ENCODE measurements at places on chromosomes 2 and 18.

GRCh38 chr18:78099979-78100588 lies 850.4 kb downstream of the GALR1 start:
- DNase-seq = no peak

GRCh38 chr2:63875559-63876245 lies 34.0 kb downstream of the UGP2 start:
- DNase-seq = no peak

DNA sequence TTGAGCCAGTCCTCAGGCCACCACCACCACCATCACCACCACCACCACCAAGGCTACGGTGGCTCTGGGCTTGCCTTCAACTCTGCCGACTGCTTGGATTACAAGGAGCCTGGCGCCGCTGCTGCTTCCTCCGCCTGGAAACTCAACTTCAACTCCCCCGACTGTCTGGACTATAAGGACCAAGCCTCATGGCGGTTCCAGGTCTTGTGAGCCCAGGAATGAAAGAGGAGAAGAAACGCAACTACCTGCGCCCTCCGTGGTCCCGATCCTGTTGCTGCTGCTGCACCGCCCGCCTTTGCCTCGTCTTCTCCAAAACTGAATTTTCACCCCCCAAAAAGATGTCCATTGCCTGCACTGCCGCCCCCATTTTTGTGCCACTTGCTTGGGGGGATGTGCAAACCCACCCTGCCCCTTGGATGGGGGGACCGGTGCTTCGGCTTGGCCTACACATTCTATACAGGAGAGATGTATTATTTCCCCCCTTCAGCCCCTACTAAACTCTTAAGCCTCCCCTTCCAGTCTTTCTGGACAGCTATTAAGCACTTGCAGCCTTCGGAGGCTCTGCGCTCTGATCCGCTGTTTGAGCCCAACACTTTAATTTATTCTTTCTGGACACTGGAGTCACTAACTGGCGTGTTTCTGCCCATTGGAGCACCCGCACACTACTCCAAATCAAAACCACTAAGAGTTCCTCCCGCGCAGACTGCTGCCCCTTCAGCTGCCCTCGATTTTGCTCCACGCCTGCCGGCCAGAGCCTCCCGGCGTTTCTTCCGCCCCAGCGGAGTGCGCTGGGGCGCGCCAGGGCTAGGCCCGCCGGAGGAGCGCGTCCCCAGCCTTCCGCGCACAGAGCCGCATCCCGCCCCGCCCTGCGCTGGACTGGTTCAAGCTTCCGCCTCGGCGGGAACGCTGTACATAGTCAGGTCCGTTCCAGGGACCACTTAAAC lies 5.7 kb downstream of the OTX1 start:
- DNase-seq = no peak

DNA sequence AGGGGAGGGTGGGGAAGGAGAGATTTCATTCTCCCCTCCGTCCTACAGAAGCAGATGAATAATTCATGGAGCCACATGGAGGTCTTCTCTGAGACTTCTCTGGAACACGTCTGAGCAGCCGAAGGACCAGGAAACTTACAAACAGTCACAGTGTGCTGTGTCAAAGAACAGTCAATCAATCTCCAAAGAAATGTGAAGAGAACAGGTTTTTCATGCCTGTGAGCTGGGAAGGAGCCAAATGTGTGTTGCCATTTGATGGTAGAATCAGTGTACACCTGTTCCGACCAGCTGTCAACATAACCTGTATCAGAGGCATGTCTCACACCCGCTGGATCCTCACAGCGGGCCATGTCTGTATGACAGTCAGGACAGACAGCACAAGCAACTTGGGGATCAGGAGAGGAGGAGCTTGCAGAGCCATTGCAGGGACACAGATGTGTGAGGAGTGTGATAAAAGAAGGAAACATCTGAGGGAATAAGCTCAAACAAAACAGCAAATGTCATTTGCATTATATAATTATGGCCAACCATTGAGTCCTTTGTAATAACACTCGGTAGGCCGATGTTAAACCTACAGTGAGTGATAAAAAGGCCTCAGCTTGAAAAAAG lies 298.5 kb downstream of the EN1 start:
- no peak for DNase-seq
